CD4-positive, CD25-positive, alpha-beta regulatory T cell (primary cell): ENCODE measurements at places on chromosomes 12 and 14. TPM values are rescaled to one million over a fixed set of nuclear protein-coding genes. Genes with fewer than 3 reads are reported as not detected.

OR11G2 gene
- total RNA-seq: not detected

NINJ2 gene
- 16.8 TPM for total RNA-seq

HRK gene
- total RNA-seq: 0.25 TPM

MIP gene
- total RNA-seq: not detected

RNASE4 gene
- 0.17 TPM for total RNA-seq

NAV3 gene
- total RNA-seq: not detected

ZNF410 gene
- total RNA-seq: 93.2 TPM

TMEM179 gene
- total RNA-seq: not detected

PNMA1 gene
- 42.6 TPM for total RNA-seq

RNASE3 gene
- total RNA-seq: not detected

DNA sequence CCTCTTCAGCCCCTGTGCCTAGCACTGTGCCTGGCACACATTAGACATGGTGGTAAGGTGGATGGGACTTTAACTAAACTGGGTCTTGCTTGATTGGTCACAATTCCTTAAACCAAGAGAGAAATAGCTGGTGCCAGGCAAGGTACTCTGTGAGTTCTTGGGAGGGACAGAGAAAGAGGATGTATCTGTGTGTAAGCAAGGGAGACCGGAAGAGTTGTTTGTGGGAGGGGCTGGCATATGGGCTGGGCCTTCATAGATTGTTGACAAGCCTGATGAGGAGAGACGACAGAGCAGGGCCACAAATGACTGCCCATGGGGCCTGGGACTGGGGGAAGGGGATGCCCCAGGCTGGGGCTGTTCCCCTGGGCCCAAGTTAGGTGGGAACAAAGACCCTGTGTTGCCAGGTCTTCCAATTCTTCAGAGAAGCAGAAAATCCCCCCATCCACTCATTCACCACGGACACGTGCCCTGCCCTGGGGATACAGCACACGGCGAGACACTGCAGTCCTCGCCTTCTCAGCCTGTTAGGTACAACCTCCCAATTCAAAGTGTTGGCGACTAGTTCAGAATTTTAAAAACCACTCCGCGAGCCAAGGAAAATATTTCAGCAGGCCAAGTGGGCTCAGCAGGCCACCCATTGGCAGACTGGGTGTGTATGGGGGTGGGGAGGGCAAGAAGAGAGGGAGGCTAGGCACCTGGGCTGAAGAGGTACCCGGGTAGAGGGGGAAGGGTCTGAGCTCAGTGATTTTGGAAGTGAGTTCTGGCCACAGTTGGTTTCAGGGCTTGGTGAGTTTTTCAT is 11.4 kb upstream of the CYP46A1 start:
- DNase-seq: peak; percentile 62

GRCh38 chr14:103112400-103113243 is 10.6 kb upstream of the TNFAIP2 start:
- no peak for DNase-seq

- no peak for DNase-seq
These were observed 88.7 kb downstream of the PPP2R5E start for GRCh38 chr14:63454436-63454835.

GRCh38 chr14:106058342-106058741 is 532.0 kb downstream of the TMEM121 start:
- DNase-seq: no peak

- no peak for DNase-seq
These were observed 31.5 kb downstream of the CLEC1A start for GRCh38 chr12:10067264-10067663.

DNA sequence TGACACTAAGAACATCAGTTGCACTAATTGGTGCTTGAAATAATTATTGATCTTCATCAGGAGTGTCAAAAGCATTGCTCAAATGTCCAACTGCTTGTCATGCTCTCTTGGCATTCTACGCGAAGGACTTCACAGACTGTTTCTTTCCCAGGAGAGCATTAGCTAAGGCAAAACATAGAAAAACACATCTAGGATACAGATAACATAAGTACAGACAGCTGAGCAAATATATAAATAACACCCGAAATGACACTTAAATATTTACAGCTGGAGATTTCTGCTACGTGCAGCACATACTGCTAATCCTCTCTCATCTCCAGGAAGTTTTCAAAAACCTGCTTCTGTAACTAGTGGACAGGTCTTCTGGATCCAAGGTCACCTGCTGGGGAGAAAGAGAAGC is 120.0 kb upstream of the PRMT8 start:
- no peak for DNase-seq

DNA sequence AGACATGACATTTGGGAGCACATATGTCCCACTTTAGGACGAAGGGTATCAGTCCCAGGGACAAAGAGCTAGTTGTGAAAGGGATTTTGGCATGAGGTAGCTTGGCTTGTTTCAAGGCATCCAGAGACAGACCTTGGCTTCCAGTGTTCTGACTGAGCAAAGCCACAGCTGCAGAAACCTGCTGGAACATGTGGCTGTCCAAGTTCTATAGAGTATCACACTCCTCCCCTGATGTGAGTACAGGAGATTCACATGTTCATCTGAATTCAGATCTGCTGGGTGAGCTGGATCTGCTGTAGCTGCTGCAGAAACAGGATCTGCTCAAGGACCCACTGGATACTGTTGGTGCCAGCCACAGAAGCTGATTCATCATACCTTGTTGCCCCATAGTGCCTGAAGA is 10.1 kb upstream of the C14orf39 start:
- no peak for DNase-seq

- no peak for DNase-seq
These were observed 347.9 kb downstream of the BCAT1 start for GRCh38 chr12:24600996-24601395.

GRCh38 chr14:41362139-41362538 is 244.5 kb upstream of the LRFN5 start:
- no peak for DNase-seq

- DNase-seq: no peak
These were observed 202.2 kb upstream of the HMGA2 start for GRCh38 chr12:65622056-65622455.

GRCh38 chr12:107779077-107779831 is 4.8 kb downstream of the ASCL4 start:
- DNase-seq: no peak

DNA sequence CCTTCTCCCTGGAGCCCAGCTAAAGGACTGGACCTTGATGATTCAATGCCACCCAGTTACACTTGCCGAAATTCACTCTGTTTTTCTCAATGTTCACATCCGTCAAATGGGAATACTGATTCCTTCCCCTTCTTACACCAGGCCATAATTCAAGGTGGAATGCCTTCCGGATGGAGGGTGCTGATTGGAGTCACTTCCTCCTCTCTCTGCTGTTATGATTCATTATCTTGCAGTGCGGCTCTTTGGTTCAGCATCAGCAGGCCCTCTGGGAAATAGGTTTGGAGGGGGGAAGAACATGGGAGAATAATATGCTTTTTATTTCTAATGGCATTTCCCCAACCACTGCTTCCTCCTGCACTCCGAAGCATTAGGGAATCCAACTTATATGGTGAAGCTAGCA is 390.6 kb upstream of the TBX3 start:
- DNase-seq: no peak

DNA sequence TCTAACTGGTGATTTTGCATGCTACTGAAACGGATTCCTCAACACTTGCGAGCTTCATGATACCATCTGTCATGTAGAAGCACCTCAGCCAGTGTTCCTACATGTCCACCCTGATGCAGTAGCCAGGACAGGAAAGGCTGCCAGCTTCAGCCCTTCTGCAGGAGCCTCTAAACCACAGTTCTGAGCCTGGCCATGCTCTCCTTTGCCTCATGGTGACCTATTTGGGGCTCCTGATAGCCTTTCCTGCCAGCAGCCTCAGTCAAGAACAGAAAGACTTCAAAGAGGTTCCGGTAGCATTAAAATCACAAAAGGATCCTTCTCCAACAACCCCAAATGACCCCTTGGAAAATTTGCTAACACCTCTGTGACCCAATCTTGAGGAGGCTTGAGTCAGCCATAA is 96.0 kb downstream of the CNTN1 start:
- no peak for DNase-seq

DNA sequence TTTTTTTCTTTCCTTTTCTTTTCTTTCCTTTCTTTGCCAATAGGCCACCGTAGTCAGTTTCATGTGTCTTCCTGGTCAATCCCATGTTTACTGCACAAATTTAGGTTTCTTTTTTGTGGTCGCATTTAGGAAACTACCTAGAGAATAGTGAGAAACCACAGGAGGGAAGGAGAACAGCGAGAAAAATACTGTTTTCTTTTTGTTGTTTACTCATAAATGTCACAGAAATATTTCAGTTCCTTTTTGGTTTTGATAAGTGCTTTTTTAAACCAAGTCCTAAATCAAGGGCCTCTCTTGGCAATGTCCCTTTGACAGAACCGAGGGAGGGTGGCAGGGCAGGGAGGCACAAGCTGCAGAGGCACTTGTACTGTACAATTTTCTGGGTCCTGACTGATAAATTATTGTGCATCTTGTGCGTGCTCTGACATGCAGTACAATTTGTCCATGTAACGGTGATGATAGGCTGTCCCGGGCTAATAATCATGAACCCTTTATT is 326.1 kb downstream of the CACNA1C start:
- no peak for DNase-seq

DNA sequence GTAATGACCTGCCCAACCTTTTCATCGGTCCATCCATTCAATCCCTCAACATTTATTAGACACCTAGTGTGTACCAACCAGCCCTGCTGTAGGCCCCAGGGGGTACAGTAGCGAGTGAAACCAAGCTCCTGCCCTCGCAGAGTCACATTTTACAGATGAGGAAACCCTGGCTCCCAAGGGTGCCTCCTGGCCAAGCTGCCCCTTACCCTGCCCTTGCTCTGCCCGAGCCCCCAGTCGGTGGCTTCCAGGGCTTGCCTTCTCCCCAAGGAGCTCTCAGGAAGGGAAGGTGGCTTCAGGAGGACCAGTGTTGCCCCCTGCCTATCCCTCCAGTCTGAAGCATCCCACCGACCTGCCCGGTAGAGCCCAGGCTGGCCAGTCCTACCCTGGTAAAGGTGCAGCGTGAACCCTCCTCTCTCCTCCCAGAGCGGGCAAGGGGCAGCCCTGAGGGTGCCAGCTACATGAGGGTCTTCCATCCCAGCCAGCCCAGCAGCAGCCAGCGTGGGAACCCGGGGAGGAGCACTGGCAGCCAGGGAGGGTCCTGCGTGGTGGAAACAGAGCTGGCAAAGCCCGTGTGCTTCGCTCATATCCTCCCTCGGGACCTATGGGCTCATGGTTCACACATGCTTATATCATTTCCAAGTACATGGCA is 670 bp upstream of the BEGAIN start:
- DNase-seq: no peak

- DNase-seq: no peak
These were observed 31.3 kb downstream of the MMAB start for GRCh38 chr12:109542014-109542413.

- DNase-seq: no peak
These were observed 35.9 kb downstream of the FLRT2 start for GRCh38 chr14:85565862-85566296.

GRCh38 chr12:12715459-12716150 is 1.6 kb upstream of the CDKN1B start:
- peak; percentile 77 for DNase-seq

DNA sequence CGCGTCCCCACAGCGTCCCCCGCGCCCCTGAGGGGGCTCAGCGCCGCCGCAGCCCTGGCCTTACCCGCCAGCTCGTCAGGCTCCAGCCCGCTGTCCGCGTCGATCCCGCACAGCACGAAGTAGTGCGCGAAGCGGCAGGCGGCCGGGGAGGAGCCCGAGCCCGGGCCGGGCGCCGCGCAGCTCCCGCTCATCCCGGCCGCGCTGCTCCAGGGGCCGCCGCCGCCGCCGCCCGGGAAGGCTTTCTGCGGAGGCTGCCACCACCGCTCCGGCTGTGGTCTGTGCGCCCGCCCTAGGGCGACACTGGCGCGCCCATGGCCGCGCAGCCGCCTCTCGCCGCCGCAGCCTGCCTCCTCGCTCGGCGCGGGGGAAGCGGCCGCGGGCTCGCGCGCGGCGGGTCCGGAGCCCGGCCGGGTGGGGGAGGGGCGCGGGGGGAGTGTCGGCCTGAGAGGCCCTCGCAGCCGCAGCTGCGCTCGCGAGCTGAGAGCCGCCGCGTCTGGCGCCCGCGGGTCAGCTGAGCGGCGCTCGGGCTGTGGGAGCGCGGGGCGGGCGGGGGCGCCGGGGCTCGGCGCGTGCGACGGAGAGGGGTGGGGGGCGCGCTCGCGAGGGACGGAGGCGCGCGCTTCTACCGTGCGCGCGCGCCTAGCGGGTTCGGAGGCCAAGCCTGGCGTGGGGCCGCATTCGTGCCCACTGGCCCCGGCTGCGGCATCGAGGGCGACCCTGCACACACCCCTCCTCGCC is at the start of gene DENND5B:
Gene DENND5B (minus strand): TSS at position 495 of the 738 bp plus-strand sequence. CDS start 304 bp downstream, at position 191.
- no peak for DNase-seq

- DNase-seq: peak; percentile 48
These were observed 34.2 kb upstream of the C12orf50 start for GRCh38 chr12:88063375-88063774.
